Osteoblast (primary cell): ENCODE measurements at places on chromosomes 3 and 15. TPM values are rescaled to one million over a fixed set of nuclear protein-coding genes. Genes with fewer than 3 reads are reported as not detected.
A peak's percentile ranks its signal among the peaks of the same experiment; 100 is the strongest.

DNA sequence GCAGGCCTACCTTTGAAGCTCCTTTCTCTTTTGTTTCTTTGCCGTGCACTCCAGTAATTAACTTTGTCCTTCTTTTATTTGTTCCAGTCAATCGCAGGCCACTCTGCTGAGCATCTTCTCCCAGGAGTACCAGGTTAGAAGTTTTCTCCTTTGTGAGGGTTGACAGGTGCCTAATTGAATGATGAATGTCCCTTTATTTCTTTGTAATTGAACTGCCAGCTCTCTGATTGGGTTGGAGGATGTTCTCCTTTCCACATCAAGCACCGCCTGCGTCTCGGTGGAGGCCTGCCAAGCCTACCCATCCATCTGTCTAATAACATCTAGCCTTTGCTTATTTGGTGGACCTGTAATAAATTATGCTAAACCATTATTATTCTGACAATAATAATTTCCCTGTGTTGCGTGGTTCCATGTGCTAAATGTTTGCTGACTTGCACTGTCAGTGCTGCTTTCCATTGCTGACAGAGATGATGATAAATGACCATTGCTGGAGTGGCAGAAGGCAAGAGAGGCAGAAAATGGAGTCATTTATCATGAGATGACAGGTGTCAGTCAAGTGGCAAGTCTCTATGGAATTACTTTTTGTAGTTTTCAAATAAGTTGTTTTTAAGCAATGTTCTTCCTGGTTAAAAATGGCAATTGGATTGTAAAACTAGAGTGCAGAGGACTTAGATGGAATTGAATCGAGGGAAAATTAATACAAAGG, 64.9 kb downstream of the CDIN1 start:
- DNase-seq = no peak

GRCh38 chr3:64311424-64312061, 86.3 kb upstream of the PRICKLE2 start:
- DNase-seq = peak; percentile 87

DNA sequence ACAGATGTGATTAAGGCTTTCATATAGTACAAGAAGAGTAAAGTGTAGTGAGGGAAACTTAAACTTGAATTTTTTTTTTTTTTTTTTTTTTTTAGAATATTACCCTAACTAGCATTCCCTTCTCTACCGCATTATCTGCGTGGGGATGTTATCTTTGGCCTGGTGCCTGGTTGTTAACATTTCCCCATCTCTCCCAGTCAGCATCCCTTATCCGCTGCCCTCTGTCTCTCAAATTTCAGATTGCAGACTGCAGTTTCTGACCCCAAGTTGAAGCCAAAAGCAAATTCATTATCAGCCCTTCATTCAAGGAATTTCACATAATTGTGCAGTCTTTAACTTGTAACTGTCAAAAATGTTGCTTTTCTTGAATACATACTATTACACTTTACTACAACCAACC, 353.0 kb downstream of the PLOD2 start:
- DNase-seq = no peak

DNA sequence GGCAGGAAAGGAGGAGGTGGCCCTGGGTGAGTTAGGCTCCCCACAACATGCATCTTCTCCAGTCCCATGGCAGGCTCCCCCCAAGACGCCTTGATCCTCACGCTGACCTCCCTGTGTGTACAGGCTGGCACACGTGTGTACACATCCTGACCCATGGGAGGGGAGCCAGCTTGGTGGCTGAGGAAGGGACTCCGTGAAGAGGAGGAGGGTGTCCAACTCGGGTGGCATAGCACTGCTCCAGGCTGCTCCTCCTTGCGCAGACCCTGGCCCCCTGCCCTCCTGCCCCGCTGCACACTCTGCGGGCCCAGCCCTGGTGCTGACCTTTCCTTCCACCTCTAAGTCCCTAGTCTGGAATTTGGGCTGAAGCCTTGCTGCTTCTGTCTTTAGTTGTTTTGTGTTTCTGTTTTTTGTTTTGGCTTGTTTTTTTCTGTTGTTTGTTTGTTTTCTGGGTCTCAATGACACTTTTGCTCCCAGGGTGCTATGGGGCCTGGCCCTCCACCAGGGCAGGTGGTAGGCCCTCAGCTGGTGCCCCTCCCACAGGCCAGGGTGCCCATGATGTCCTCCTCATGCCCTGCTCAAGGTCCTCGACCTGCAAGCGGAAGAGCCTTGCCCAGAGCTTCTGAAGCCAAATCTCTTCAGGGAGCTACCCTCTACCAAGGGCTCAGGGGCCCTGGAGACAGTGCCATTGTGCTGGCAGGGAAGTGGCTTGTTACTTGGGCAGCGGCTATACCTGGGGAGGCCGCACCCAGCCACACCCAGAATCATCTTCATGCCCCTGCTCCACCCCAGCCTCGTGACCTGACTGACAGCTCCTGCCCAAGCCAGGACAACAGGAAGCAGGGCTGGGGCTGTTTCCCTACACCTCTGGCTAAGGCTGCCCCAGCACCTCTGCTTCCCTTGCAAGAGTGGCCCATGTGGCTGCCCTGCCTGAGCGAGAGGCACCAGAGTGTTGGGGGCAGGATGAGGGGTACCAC, 5.1 kb downstream of the EPHB3 start:
- peak; percentile 55 for DNase-seq

CATSPER2 gene
- total RNA-seq = 1.1 and 3.8 TPM in 2 replicates

GJD2 gene
- total RNA-seq = not detected in 2 replicates

GOLGA8O gene
- total RNA-seq = 0.88 and 1.1 TPM in 2 replicates
